Stimulated activated CD8-positive, alpha-beta memory T cell treated with anti-CD3 and anti-CD28 coated beads, Interleukin-4, amount 100 ng/mL, for 1 hour (primary cell): ENCODE measurements at places on chromosomes 13 and 19.

- no peak for DNase-seq
Measured at GRCh38 chr19:32403291-32403995, 2.1 kb upstream of the DPY19L3 start.

- no peak for DNase-seq
Measured at GRCh38 chr13:110477706-110478245, 83.7 kb downstream of the RAB20 start.

DNA sequence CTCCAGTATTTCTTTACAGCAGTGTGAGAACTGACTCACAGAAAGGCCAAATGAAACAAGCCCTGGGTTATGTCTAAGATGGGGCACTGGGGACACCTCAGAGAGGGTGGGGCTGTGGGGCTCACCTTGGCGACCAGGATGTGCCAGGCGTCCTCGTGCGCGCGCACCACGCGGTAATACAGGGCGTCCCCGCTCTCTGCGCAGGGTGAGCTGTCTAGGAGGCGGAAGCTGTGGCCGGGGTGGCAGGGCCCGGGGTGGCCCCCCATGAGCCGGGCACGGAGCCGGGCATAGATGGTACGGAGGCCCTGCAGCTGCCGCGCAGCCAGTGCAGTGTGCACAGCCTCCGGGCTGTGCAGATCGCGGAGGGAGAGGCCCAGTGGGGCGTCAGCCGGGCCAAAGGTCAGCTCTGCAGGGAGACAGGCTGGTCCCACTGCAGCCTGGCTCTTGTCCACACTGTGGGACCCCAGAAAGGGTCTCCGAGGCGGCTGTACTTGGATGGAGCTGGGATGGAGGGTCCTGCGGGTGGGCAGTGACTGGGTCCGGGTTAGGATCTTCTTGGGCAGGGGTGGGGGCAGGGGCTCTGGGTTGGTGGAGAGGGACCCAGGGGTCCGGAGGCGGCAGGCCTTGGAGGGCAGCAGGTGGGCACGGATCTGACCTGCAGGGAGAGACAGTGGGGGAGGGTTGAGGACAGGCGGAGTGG lies 3.4 kb downstream of the PEAK3 start:
- no peak for DNase-seq

- no peak for DNase-seq
Measured at GRCh38 chr19:53912653-53913052, 3.6 kb downstream of the CACNG7 start.
